ENCODE measurements at places on chromosomes 2 and 18. TPM values are rescaled to one million over a fixed set of nuclear protein-coding genes. Genes with fewer than 3 reads are reported as not detected.

TRIM43 gene
- total RNA-seq = not detected

CNGA3 gene
- not detected for total RNA-seq

PROM2 gene
- 5.9 TPM for total RNA-seq

ABCG5 gene
- not detected for total RNA-seq

TLX2 gene
- total RNA-seq = 0.08 TPM

STARD6 gene
- not detected for total RNA-seq

FBLN7 gene
- total RNA-seq = 0.23 TPM

GALNT13 gene
- not detected for total RNA-seq

CREG2 gene
- 0.31 TPM for total RNA-seq

TMEM198 gene
- total RNA-seq = 0.47 TPM

SGO2 gene
- total RNA-seq = 20.2 TPM
